IgD-negative memory B cell (primary cell): ENCODE measurements at places on chromosomes 12 and 14. TPM values are rescaled to one million over a fixed set of nuclear protein-coding genes. Genes with fewer than 3 reads are reported as not detected.

PTCSC3 gene
- not detected for polyA plus RNA-seq

KIF5A gene
- polyA plus RNA-seq = not detected

CLEC2A gene
- not detected for polyA plus RNA-seq

A2M gene
- polyA plus RNA-seq = not detected

LALBA gene
- polyA plus RNA-seq = not detected

TSHR gene
- polyA plus RNA-seq = not detected

GPRC5D gene
- 1.4 TPM for polyA plus RNA-seq

DBX2 gene
- polyA plus RNA-seq = not detected

CTSG gene
- not detected for polyA plus RNA-seq

KRT82 gene
- not detected for polyA plus RNA-seq

MYBPC1 gene
- not detected for polyA plus RNA-seq

GRIP1 gene
- polyA plus RNA-seq = not detected

ABCD2 gene
- 1.5 TPM for polyA plus RNA-seq

ASB8 gene
- polyA plus RNA-seq = 59.9 TPM

PSEN1 gene
- 35.3 TPM for polyA plus RNA-seq

BCL11B gene
- polyA plus RNA-seq = 0.38 TPM

TMEM229B gene
- polyA plus RNA-seq = 7.0 TPM

TAS2R8 gene
- polyA plus RNA-seq = not detected

NRL gene
- 2.6 TPM for polyA plus RNA-seq

OR4E2 gene
- polyA plus RNA-seq = not detected

AKAP5 gene
- 0.66 TPM for polyA plus RNA-seq

CLEC9A gene
- not detected for polyA plus RNA-seq

IL31 gene
- polyA plus RNA-seq = not detected

FGF23 gene
- polyA plus RNA-seq = not detected

UBE3B gene
- polyA plus RNA-seq = 23.3 TPM

LRRC43 gene
- not detected for polyA plus RNA-seq

GSG1 gene
- not detected for polyA plus RNA-seq

MUCL1 gene
- not detected for polyA plus RNA-seq
